NCI-H446 (cell line): ENCODE measurements at places on chromosomes 5 and 9.

- DNase-seq, result no peak
Observed at GRCh38 chr5:156682971-156683370, 167.1 kb upstream of the PPP1R2B start.

GRCh38 chr9:107945961-107946360, 456.4 kb upstream of the KLF4 start:
- no peak for DNase-seq

- no peak for DNase-seq
Observed at GRCh38 chr5:23072179-23072578, 219.0 kb upstream of the CDH12 start.

- DNase-seq, result no peak
Observed at GRCh38 chr9:137973829-137974416, 96.3 kb downstream of the CACNA1B start.

DNA sequence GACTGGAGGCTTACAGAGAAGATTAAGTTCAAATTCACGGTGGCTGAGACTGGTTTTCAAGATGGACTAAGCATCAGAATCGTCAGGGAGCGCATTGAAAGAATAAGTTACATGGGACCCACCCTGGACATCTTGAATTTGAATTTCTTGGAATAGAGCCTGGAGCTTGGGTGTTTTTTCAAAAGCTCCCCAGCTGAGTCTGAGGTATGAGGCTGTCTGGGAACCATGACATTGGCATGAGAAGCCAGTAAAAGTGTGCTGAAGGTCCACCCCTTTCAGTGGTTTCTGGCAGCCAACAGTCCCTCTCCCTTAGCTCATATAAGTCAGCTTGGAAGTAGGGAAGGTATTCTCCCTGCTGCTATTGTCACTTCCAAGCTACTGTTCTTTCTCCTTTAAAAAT, 97.8 kb downstream of the MAST4 start:
- DNase-seq, result no peak

- DNase-seq, result no peak
Observed at GRCh38 chr5:176884571-176884890, 14.6 kb downstream of the HK3 start.

DNA sequence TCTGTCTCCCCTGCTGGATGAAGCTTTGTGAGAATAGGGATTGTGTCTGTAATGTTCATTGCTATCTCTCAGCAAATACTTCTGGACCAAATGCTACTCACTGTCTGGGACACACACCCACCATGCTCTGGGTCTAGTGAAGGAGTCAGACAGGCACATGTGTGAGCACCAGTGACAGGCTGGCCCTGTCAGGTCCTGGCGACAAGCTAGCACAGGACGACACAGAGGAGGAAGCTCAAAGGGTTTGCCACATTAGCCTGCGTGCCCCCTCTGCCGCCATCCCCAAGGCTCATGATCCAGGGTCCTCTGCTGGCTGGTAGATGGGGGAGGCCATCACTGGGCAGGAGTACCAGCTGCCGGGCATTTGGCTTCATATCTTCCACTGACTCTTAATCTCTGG, 23.3 kb downstream of the LRSAM1 start:
- no peak for DNase-seq

DNA sequence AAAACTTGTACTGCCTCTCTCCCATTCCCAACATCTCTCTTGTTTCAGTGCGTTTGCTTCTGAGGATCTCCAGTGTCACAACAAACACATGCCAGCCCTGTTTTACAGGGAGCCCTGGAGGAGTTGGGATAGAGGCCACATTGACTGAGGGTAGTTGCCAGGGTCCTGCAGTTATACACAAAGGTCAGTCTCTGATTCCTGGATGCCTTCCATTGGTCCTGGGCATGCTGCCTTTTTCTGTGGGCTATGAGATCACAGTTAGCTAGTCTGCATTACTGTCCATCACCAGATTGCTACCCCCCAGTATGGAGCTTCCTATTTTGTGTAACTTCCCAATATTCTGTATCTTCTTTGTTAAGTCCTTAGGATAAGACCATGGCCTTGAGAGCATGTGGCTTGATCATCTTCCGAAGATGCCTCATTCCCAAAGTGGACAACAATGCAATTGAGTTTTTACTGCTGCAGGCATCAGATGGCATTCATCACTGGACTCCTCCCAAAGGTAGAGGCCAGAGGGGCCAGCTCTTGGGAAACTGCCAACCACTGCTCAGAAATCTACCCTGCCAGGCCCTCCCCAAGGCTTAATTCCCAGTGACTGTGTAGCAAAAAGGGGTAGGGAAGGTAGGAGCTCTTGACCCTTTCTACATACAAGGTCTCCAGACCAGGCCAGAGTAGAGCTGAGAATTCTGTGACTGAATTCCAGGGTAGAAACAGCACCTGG, 9.5 kb downstream of the NUDT2 start:
- DNase-seq, result no peak

DNA sequence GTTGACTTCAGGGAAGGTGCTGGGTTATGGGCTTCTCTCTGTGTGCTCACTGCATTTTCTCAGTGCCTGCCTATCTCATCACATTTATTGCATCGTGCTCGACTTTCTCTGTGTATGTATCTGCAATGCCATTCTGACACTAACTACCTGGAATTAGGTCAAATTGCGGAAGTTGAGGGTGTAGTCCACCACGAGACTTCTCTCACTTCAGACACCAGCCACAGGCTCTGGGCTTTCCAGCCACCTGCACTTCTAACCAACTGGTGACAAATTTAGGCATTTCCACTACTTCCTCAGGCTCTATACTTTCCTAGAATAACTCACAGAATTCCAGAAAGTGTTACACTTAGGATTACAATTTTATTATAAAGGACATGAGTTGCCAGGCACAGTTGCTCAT, 188.6 kb upstream of the ZNF608 start:
- DNase-seq, result no peak

- DNase-seq, result peak; percentile 68
Observed at GRCh38 chr9:34612788-34613390, 992 bp upstream of the RPP25L start.

DNA sequence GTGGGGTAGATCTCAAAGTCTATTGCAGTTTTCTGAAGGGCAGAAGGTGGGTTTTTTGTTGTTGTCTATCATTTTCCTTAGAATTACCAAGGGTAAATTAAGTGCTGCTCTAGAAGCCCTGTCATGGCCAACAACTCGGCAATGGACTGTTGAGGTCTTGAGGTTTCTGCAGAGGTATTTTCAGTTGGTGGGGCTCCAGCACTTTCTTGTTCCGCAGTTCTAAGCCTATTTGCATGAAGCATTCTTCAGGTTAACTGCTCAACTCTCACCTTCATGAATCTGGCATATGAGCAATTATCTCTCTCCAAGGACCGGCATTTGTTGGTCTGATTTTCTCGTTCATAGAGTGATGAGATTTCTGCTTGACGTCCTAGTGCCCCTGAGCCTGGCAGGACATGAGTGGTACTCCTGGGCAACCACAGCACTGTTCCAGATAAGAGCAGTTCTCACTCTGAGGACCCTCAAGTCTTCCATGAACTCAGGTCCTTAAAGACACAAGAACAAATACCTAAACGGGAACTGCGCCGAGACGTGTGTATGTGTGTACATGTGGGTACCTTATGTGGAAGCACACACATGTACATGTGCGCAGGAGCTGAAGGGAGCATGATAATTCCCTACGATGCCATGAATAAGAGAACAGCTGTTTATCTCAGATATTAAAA, 544.5 kb downstream of the CSNK1G3 start:
- no peak for DNase-seq

- DNase-seq, result no peak
Observed at GRCh38 chr9:73042155-73042554, 89.3 kb upstream of the ALDH1A1 start.

DNA sequence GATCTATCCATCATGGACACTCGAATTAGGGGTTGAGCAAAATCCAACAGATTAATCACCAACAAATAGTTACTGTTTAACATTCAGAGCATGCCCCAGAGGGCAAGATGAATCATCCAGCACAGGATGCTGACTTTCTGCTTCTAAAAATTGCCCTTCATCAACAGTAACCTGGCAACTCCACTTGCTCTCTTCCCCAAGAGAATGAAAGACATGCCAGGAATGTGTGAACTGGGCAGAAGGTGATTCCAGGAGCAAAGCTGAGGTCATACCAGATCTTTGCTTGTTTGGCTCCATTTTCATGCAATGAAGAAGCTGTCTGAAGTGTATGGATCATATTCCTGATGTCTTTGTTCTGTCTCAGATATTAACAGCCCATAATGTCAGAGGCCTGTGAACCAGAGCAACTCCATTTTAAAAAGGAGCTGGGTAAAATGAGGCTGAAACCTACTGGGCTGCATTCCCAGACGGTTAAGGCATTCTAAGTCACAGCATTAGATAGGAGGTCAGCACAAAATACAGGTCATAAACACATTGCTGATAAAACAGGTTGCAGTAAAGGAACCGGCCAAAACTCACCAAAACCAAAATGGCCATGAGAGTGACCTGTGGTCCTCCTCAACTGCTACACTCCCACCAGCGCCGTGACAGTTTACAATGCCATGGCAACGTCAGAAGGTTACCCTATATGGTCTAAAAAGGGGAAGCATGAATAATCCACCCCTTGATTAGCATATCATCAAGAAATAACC, 2.5 kb upstream of the ZNF367 start:
- peak; percentile 26 for DNase-seq

GRCh38 chr5:100574716-100575115, 39.5 kb downstream of the FAM174A start:
- DNase-seq, result no peak

- no peak for DNase-seq
Observed at GRCh38 chr5:117084067-117084466, 509.4 kb upstream of the SEMA6A start.

- peak; percentile 24 for DNase-seq
Observed at GRCh38 chr9:122498883-122499288, 11.7 kb upstream of the OR1J2 start.

DNA sequence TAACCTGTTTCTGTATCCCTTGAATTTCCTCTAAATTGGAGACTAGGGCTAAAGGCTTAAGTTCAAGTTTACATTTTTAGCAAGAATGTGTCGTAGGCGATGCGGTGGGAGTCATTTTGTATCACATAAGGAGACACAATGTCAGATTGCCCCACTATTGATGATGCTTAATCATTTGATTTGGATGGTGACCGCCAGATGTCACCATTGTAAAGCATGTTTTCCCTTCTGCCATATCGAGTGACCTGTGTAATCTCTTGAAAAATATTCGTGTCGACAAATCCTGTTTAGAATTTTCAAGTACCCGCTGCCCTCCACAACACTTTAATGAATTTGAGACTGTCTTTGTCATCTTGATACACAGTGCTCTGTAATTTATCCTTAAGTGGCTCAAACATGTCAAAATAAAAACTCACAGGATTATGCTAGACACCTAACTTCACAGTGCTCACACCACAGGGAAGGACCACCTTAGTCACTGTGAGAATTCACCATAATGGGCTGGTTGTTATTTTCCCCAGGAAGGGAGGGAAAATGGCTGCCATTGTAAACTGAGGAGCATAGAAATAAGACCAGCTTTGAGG, 34.5 kb upstream of the SLC46A2 start:
- DNase-seq, result no peak

DNA sequence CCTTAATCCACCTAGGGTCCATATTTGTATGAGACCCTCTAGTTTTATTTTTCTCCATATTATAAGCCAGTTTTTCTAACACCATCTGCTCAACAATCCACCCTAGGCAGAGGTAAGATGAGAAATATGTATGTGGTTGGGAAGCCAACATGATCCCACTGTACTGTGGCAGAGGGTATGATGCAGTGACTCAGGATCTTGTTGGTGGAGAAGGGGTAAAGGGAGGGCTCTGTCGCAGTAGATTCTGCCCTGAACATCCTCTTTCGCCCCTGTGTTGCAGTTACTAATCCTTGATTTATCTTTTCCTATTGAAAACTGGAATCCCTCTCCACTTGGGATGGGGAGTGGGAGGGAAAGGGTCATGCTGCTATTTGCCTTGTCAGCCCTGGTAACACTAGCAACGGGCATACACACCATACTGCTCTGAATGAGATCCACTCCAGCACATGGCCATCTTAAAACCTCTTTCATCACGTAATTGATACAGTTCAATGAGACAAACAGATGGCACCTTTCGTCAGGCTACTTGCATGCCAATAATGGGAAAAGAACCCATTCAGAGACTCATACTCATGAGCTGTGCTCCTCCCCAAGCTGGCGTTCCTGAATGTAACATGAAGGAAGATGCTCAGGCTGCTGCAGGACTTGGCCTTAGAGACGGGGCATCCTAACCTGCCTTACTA, 63.0 kb downstream of the ADAMTS12 start:
- DNase-seq, result no peak

DNA sequence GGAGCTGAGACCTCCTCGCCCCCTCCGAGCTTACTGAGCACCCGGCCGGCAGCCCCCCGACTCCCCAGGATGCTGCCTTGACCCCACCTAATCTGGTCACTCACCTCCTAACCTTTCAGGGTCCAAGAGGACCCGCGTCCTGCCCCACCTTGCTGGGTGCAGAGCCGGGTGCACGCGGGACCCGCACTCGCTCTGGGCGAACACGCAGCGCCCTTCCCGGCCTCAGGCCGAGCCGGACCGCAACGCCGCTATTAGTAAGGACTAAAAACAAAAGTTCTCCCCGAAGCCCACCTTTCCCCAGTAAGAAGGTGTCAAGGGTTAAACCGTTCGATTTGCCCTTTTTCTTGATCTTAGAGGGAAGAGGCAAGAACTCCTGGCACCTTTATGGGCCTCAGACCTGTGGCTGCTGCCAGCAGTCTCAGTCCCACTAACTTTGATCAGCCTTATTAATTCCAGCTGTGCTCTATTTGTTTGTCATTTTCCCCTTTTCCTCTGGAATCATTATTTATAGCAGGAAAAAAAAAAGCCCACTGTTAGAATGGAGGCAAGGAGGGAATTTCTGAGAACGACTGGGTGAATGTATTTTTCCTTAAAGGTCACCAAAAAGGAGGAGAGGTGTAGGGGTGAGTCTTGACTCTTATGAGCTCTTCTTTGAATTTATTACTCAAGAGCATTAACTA, 10.5 kb downstream of the IRX2 start:
- DNase-seq, result no peak

- no peak for DNase-seq
Observed at GRCh38 chr5:132733499-132734148, 3.7 kb downstream of the KIF3A start.

DNA sequence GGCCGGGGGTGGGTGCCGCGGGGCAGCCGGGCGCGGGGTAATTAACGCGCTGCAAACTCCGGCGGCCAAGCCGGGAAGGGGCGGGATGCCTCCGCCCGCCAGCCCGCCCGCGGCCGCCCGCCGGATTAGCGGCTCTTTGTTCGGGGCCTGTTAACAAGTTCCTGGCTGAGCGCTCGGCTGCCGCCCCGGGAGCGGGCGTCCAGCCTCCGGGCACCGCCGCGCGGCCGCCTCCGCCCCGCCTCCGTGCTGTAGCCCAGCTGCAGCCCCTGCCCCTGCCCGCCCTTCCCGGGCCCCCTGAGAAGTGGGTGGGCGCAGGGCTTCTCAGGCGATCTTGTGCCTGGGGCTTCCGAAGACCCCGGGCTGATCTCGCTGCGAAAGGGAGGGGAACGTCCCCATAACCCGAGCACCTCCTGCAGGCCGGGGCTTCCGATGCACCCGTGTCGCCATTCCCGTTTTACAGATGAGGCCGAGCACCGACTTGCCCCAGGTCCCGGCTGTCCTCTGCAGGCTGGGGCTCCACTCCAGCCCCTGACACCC, 7.5 kb downstream of the UNC5A start:
- DNase-seq, result peak; percentile 74
